ENCODE measurements at places on chromosomes 11 and 22. TPM values are rescaled to one million over a fixed set of nuclear protein-coding genes. Genes with fewer than 3 reads are reported as not detected.

DNA sequence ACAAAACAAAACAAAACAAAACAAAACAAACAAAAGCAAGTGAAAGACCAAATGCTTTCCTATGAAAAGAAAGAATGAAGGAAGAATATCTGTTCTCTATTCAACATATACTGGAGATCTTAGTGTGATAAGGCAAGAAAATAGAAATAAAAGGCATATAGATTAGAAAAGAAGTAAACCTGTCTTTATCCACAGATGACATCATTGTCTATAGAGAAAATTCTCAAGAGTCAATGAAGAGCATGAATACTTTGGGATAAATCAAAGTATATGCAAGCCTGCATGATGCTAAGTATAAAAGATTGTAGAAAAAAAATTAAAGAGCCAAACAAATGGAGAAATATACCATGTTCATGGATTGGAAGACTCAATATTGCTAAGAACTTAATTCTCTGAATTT is 17.6 kb downstream of the C2CD3 start:
- no peak for DNase-seq

DNA sequence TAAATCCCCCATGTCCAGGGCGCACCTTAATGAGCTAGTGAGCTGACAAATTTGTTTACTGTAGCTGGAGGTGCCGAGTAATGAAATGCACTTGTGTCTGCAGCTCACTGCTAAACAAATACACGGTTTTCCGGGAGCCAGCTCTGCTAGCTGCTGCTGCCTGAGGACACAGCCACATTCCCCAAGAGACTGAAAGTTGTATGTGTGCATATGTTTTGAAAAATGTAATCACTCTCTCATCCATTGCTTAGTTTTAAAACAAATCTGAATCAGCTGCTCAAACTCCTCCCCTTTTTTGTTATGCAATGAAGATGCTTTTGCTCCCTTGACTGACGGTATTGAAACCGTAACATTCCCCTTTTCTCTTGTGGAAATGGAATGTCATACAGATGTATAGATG is 62.4 kb upstream of the NNMT start:
- no peak for DNase-seq

GRCh38 chr11:65973439-65974110 is 12.0 kb downstream of the SART1 start:
- DNase-seq, result no peak

- DNase-seq, result no peak
Measured at GRCh38 chr11:71931245-71931602, 2.4 kb downstream of the RNF121 start.

DNA sequence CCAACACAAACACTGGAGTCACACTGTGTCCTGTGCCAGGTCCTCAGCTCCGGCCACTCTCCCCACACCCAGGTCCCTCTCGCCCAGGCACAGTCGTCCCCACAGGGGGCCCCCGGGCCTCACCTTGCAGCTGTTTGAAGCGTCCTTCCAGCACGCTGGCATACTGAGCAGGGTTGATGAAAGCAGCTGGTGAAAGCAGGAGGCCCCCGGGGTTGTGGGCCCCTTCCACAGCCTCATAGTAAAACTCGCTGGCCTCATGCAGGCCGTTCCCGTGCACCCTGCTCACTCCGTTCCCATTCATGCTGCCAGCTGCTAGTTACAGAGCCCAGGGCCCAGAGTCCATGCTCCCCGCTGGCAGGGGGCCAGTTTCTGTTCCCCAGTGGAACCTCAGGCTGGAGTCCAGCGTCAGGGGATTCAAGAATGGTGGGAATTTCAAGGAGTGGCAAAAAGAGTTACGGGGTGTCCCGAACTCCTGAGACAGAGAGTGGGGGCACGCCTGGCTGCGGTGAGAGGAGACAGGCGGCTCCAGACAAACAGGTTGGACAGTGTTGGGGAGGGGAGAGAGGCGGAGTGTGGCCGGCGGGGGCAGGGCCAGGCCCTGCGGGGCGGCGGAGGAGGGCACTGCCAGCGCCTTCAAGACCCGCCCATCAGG is 10.6 kb downstream of the SPTBN2 start:
- peak; percentile 37 for DNase-seq

C11orf65 gene
- 11.0 TPM for total RNA-seq

GRAMD1B gene
- total RNA-seq, result 33.3 TPM

Measured in G401 (cell line).